ENCODE measurements at places on chromosomes 3 and 15. TPM values are rescaled to one million over a fixed set of nuclear protein-coding genes. Genes with fewer than 3 reads are reported as not detected.

Gene CCDC71
- 14.4 TPM for total RNA-seq

Gene CX3CR1
- 7.9 TPM for total RNA-seq

Gene NR2F2
- 22.8 TPM for total RNA-seq

Gene MAPKBP1
- total RNA-seq = 58.7 TPM

Gene CCR8
- not detected for total RNA-seq

Gene CTXND1
- total RNA-seq = 7.3 TPM

Gene SYNPR
- total RNA-seq = 6.1 TPM

Gene CHST14
- total RNA-seq = 3.8 TPM

Gene CAND2
- total RNA-seq = 18.2 TPM

Gene CHP1
- 26.5 TPM for total RNA-seq

Gene GRM7
- 52.4 TPM for total RNA-seq

Gene ARL6IP5
- 43.7 TPM for total RNA-seq

Gene PROS1
- total RNA-seq = 16.1 TPM

Gene ICE2
- 83.6 TPM for total RNA-seq

Gene C3orf22
- 0.18 TPM for total RNA-seq

Gene FES
- total RNA-seq = 10.2 TPM

Gene TMEM87A
- total RNA-seq = 49.2 TPM

Gene CAMP
- total RNA-seq = not detected

Gene TRIM71
- total RNA-seq = 6.1 TPM

Gene ADAMTS17
- 4.4 TPM for total RNA-seq

Gene SPATA12
- total RNA-seq = not detected

Gene DYNLT2B
- total RNA-seq = 31.5 TPM

Gene SLC51A
- not detected for total RNA-seq

Gene CLDN16
- not detected for total RNA-seq
